T-helper 9 cell (primary cell): ENCODE measurements at places on chromosomes 4 and X.

- DNase-seq: peak; percentile 44
Observed at GRCh38 chrX:104136241-104137019, 20.4 kb downstream of the SLC25A53 start.

DNA sequence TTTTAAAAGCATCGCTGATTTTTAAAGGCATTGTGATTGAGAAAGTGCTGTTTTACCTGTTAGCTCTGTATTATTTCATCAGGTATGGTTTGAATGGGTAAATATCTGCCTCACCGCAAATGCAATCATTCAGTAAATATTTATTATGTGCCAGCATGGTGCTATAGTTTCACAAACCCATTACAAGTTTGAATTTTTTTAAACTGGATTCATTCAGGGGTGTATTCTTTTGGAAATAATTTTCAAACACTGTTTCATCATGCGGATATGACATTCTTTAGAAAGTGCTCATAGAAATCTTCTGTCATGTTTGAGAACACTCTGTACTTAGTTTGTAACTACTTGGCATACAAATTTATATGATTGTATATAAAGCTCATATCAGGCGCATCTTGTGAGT is 37.2 kb downstream of the LIMCH1 start:
- no peak for DNase-seq

DNA sequence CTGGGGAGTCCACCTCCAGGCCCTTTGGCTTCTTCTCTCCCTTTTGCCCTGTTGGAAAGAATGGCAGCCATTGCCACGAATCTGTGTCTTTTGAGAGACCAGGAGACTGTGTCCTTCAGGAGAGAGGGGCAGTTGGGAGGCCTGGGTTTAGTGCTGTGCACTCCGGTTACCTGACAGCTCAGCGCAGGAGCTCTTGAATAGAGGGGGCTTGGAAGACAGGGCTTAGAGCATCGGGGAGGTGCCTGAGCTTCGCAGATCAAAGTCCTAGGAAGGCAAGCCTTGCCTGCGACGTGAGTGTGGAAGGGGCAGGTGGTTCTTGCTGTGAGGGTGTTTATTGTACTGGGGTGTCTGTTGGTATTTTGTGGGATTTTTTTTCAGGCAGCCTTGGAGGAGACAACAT is 41.9 kb upstream of the TADA2B start:
- no peak for DNase-seq

- DNase-seq: no peak
Observed at GRCh38 chr4:184024637-184025036, 119.5 kb downstream of the STOX2 start.

- no peak for DNase-seq
Observed at GRCh38 chr4:1635464-1635863, 48.6 kb downstream of the FAM53A start.

DNA sequence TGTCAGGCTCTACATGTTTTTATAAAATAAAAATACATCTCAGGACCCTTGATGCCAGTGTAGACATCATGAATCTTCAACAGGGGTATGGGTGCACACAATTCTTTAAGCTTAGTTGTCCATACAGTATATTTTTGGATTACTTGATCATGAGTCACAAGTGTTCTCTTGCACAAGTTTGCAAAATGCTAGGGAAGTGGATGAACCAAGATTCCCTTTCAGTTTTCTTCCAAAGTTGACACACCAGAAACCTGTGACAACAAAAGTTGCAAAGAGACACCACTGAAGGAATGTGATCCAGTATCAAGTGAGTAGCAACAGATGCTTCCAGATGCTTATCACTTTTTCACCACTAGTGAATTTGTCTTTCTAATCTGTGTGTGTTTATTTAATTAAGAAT is 1021.2 kb downstream of the PCDH7 start:
- DNase-seq: no peak
